T-helper 17 cell (primary cell): ENCODE measurements at places on chromosomes 1 and 21.

GRCh38 chr1:32150847-32151246 lies 28.6 kb upstream of the TXLNA start:
- H3K4me1 ChIP-seq, result peaks cover 19% of the 10 kb centered on the region
- no peak for DNase-seq
- H3K27ac ChIP-seq, result no peak overlapping the region
- H3K27me3 ChIP-seq, result no peaks in the 10 kb centered on the region
- peaks cover 7% of the 10 kb centered on the region for H3K36me3 ChIP-seq
- no peak overlapping the region for H3K4me3 ChIP-seq

- H3K4me1 ChIP-seq, result peaks cover 17% of the 10 kb centered on the region
- H3K27me3 ChIP-seq, result no peaks in the 10 kb centered on the region
- no peak overlapping the region for H3K4me3 ChIP-seq
- no peak for DNase-seq
Observed at GRCh38 chr1:147169171-147169570, 3.1 kb downstream of the PRKAB2 start.

- peaks cover 5% of the 10 kb centered on the region for H3K36me3 ChIP-seq
- H3K4me3 ChIP-seq, result no peak overlapping the region
- peaks cover 13% of the 10 kb centered on the region for H3K4me1 ChIP-seq
Observed at GRCh38 chr1:21077085-21077484, 99.6 kb downstream of the EIF4G3 start.

GRCh38 chr1:169041366-169041765 lies 65.1 kb upstream of the ATP1B1 start:
- no peaks in the 10 kb centered on the region for H3K36me3 ChIP-seq
- DNase-seq, result no peak
- H3K27me3 ChIP-seq, result no peaks in the 10 kb centered on the region
- no peak overlapping the region for H3K27ac ChIP-seq
- no peak overlapping the region for H3K4me3 ChIP-seq
